ENCODE measurements at places on chromosomes 12 and 14.

GRCh38 chr12:12582895-12583303, 20.2 kb upstream of the DUSP16 start:
- no peak for DNase-seq

- no peak for DNase-seq
Measured at GRCh38 chr14:47935332-47935731, 259.9 kb upstream of the MDGA2 start.

DNA sequence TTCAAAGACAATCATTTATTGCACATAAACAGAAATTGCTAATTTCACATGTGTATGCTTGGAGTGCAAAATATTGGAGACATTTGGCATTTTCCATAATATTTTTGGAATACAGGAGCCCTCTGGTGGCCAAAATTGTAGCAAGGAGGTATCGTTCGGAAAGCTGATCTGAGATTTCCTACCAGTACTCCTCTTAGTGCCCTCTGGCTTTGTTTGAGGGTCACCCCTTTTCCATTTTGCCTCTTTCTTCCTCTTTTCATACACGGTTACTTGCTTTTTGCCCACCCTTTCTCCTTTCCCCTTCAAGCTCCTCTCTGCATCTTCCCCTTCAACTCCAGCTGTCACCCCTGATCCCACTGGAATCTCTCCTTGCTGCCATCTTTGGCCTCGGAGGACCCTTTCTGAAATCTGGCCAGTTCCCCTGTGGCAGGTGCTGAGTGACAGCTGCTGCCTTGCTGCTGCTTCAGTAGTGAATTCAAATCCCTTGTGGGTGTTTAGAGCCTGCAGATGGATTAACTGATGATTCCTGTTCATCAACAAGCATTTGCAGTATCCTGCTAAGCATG, 164.6 kb upstream of the PARP11 start:
- DNase-seq, result no peak

DNA sequence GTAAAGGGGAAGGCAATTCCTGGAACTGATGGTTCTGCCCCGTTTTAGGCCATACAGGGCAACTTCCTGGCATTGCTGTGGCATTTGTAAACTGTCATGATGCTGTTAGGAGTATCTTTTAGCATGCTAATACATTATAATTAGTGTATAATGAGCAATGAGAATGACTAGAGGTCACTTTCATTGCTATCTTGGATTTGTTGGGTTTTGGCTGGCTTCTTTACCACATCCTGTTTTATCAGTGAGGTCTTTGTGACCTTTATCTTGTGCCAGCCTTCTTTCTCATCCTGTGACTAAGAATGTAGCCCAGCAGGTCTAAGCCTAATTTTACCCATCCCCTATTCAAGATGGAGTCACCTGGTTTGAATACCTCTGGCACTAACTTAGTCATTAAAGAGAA, 51.2 kb downstream of the TESPA1 start:
- DNase-seq, result no peak
